Left cardiac atrium (tissue), 4 donors: ENCODE measurements at places on chromosomes 6 and 20.
A peak's percentile ranks its signal among the peaks of the same experiment; 100 is the strongest.

DNA sequence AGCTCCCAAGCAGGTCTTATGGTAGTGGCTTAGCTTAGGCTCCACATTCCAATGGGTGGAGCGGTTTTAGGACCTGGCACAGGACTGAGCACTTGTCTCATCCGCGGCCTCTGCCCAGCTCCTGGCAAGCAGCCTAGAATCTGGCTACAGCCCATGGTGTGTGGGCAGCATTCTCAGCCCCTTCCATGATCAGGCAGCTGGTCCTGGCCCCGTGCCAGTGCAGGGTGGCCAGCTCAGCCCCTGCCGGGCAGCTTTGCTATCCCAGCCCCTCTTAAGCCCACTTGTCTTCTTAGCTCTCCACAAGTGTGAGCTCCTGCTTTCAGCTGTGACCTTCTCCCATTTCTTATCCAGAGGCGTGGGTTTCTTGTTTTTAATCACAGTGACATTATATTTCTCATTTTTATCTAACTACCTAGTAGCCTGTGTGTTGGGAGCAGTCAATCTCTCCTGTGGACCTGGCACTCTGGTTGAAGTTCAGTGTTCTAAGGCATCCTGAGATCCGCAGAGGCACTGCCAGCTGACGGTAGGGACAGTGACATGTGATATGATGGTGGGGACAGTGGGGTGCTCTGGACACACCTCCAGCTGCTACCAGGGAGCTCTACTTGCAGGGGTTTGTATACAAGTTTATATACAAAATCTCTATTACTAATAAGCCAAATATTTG is 119.9 kb upstream of the PRND start:
- peak; percentile 64 for DNase-seq

GRCh38 chr6:149544646-149545257 is 1.1 kb downstream of the PPIL4 start:
- no peak for DNase-seq

GRCh38 chr6:15327271-15327670 is 81.4 kb downstream of the JARID2 start:
- DNase-seq = no peak

- DNase-seq = no peak
These were observed 129.6 kb upstream of the NUP153 start for GRCh38 chr6:17836293-17836692.

DNA sequence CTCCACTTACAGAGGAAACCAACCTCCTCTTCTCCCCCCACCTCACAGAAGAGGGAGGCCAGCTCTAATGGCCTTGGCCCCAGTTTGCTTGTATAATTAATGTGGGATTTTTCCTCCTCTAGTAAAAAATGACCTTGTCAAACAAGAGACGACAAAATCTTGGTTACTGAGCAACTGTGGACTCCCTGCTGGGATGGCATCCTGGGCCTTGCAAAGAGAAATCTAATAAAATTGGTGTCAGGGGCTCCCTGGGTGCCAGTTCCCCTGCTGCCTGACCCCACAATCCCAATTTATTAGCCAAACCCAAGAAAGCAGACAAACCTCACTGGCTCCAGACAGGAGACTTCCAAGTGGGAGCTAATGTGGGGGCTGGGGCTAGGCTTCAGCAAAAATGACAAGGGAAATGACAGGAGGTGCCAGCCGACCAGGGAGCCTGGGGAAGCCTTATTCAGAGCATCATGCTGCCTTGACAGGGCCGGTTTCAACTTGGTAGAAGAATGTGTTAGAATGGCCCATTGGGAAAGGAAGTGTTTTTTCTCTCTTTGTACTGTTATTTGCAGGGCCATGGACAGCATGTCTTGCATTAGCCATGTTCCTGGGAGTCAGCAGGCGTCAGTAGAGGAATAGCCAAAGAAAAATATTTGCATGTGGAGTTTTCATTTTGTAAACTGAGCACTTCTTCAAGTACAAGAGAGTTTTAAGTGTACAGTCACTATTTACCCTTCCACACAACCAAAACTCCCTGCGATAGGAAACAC is 816.9 kb downstream of the DHX35 start:
- DNase-seq = no peak

- DNase-seq = no peak
These were observed 36.9 kb upstream of the AVP start for GRCh38 chr20:3121271-3121911.

GRCh38 chr6:89792881-89793280 is 26.7 kb downstream of the MDN1 start:
- no peak for DNase-seq
